ENCODE measurements at places on chromosomes 7 and 10.

GRCh38 chr7:132933072-132933458, 148.8 kb downstream of the CHCHD3 start:
- peak; percentile 58 for DNase-seq

- no peak for DNase-seq
Measured at GRCh38 chr7:149021725-149022062, 6.6 kb downstream of the PDIA4 start.

GRCh38 chr7:156896388-156897022, 3.5 kb upstream of the LMBR1 start:
- no peak for DNase-seq

DNA sequence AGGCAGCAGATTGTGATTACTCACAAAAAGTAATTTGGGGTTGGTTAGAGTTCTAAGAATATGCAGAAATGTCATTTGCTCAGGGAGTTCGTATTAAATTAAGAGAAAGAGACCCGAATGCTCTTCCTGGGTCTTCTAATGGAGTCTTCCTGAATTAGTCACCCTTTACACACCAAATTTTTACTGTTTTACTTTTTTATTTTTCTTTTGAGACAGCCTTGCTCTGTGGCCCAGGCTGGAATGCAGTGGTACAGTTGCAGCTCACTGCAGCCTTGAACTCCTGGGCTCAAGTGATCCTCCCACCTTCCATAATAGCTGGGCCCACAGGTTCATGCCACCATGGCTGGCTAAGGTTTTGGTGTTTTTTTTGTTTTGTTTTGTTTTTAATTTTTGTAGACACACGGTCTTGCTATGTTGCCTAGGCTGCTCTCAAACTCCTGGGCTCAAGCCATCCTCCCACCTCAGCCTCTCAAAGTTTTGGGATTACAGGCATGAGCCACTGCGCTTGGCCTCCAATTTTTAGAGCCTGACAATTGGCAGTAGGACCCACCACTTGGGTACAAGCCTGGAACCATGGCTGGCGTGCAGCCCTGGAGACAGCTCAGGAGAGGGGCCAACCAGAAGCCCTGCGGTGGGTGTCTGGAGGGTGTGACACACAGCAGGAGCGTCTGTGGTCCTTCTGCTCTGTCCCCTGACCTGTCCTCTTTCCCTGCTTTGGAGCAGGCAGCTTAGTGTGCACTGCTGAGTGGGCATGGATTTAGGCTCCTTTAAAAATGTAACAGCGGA, 16.4 kb upstream of the BHLHA15 start:
- DNase-seq, result peak; percentile 32

DNA sequence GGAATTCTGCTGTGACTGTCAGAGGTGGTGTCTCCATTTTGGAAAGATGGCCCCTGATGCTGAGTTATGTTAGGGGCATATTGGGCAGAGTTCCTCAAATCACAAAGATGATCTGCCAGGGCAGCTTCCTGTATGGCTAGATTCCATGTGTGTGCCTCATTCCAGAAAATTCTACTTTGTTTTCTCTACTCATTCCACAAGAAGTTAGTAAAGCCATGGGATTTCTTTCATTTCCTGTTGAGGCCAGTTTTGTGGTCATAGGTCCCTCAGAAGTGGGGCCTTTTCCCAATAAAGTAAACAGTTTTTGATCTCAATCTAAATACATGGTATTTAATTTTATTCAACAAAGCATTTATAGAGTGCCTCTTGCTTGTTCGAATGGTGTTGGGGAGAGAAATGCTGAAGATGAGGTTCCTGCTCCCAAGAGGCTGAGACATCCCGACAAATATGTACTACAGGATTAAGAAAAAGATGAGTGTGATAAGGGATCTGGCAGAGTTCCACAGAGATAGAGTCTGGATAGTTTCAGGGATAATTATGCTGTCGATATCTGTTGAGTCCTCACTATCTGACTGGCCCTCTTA, 33.0 kb downstream of the MINDY4 start:
- DNase-seq, result peak; percentile 95

GRCh38 chr7:78953090-78953489, 500.4 kb downstream of the MAGI2 start:
- DNase-seq, result peak; percentile 47

GRCh38 chr7:47221826-47222225, 360.1 kb downstream of the TNS3 start:
- DNase-seq, result no peak

DNA sequence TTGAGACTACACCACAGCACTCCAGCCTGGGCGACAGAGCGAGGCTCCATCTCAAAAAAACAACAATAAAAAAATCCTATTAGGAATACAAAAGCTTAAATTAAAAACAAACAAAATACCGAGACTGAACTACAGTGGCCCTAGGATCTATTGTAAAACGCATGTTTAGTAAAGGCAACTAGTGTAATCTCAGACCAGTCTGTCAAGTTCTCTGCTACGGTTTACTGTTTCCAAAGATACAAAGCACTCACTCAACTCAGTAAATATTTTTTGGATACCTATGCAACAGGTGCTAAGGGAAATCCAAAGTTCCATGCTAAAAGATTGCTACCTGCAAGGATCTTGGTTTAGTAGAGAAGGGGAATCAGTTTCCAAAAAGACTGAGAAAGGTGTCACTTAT, 3.4 kb upstream of the MIOS start:
- no peak for DNase-seq

GRCh38 chr7:2241580-2242540, at the start of the genes MRM2 and NUDT1:
MRM2 (minus strand) TSS chr7:2242205; CDS start chr7:2242169, 36 bp downstream.
NUDT1 (plus strand) TSS chr7:2242226; CDS start chr7:2244575, 2,349 bp downstream.
- DNase-seq, result peak; percentile 80

- no peak for DNase-seq
Measured at GRCh38 chr10:116833986-116834985, 15.0 kb upstream of the ENO4 start.

GRCh38 chr10:103517234-103518085, 24.0 kb downstream of the NEURL1 start:
- no peak for DNase-seq

- DNase-seq, result peak; percentile 44
Measured at GRCh38 chr7:115679976-115680375, 350.6 kb downstream of the TFEC start.

DNA sequence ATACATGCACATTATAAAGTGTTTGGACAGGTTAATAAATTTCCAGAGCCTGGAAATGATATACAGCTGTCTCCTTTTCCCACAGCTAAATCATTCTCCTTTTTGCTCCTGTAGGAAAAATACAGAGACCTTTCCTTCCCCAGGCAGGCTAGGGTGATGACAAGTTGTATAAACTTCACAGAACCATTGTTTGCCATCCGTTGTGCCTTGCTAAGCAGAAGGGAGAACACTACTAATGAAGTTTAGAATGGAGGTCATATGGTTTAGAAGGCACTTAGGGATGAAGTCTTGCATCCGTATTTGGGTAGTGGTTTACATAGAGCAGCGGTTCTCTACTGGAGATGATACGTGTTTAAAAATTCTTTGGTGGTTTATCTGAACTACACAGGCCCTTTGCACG, 46.0 kb downstream of the NAMPT start:
- no peak for DNase-seq

DNA sequence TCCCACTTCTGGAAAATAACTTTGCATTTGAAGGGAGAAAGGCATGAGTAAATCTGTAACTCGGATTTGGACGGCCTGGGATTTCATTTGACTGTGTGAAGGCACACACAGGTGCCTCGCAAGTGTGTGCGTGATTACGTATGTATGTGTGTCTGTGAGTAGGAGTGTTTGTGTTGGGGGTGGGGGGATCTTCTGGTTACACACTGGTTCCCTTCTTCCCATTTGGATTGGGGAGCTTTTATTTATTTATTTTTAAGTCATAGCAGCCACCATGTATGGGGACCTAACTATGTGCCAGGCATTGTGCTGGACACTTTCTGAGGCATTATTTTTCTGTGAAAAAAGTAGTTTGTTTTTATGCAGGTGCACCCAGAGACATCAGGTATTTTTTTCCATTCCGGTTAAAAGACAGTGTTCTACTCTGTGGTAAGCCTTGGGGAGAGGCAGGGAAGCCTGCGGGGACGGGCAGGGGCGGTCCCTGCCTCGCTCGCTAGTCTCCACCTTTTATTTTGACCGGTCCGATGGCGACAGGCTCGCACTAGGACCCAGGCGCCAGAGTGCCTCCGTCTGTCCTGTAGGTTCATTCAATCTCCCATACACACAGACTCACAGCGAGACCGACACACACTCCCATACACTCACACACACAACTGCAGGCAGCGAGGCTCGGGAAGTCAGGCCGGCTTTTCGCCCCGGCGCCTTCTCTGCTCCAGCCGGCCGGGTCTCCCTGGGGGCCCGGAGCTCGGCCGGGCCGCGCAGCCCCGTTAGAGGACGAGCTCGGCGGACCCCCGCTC, at the start of gene MXI1:
Gene MXI1 (plus strand): TSS at position 595 of the 794 bp plus-strand sequence. CDS start 204 bp downstream, outside the sequence.
- peak; percentile 80 for DNase-seq

- DNase-seq, result no peak
Measured at GRCh38 chr10:47207281-47207615, 92.7 kb upstream of the GDF10 start.

DNA sequence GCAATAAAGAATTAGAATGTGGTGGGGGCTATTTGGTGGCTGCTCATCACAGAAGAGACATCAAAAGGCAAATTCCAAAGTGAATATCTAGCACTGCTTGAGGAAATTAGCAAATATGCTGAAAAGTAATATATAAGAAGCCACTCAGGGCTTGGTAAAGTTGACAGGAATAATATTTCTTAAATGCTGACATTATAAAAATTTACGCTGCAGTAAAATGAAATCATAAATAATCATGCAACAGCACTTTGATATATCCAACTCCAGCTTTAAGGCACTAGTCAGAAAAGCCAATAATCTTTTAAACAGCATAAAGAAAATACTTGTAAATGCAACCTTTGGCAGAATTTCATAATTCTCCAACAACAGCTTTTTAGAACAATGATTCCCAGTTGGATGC, 36.9 kb downstream of the DNAJC12 start:
- no peak for DNase-seq

- peak; percentile 41 for DNase-seq
Measured at GRCh38 chr10:7410862-7411670, at the start of gene SFMBT2. SFMBT2 (minus strand) TSS chr10:7411034; CDS start chr10:7381898, 29,136 bp downstream.

DNA sequence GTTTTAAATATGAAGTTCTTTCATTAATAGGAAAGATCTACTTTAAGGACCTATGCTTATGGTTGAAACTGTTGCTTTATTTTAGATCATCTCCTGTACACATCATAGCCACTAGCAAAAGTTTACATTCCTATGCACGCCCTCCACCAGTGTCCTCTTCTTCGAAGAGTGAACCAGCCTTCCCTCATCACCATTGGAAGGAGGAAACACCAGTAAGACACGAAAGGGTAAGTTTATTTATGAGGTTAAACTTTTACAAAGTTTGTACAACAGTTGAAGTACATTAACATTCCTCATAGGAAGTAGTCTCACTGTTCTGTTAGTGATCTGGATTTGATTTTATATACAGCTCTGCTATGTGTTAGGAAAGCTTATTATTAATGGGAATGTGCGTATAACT, 16.9 kb downstream of the HBP1 start:
- DNase-seq, result no peak

- no peak for DNase-seq
Measured at GRCh38 chr10:60652628-60653027, 125.7 kb upstream of the CDK1 start.

DNA sequence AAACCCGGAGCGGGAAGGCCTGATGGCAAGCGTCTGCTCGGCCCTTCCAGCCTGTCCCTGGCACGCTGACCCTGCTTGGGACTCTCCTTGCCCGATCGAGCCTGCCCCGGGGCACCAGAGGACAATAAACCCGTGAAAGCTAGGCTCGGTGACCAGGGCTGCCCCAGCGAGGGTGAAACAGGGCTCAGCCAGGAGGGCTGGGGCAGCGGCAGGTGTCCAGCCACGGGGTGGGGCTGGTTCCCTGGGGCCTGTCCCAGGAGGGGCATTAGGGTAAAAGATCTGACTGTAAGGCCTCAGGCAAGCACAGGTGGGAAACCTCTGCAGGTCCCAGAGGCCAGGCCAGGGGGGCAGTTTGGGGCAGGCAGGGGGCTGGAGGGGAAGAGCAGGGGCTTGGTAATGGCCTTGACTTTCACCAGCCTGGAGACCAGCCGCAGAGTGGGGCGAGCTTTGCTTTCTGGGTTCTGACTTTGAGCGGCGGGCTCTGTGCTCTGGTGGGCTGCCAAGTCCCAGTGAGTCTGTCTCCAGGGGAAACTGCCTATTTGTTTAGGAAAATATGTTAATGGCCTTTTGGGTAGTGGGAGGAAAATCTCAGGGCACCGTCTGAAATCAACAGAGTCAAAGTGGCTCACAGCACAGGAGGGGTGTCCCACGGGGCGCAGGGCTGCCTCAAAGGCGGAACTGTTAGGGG, 68.2 kb upstream of the INPP5A start:
- DNase-seq, result no peak

All from EL (cell line).